ENCODE measurements at places on chromosomes 3 and 15. TPM values are rescaled to one million over a fixed set of nuclear protein-coding genes. Genes with fewer than 3 reads are reported as not detected.

GOLGA8H gene
- 1.3 TPM for total RNA-seq

- no peak for DNase-seq
Measured at GRCh38 chr3:197828-198491, 1.4 kb downstream of the CHL1 start.

DNA sequence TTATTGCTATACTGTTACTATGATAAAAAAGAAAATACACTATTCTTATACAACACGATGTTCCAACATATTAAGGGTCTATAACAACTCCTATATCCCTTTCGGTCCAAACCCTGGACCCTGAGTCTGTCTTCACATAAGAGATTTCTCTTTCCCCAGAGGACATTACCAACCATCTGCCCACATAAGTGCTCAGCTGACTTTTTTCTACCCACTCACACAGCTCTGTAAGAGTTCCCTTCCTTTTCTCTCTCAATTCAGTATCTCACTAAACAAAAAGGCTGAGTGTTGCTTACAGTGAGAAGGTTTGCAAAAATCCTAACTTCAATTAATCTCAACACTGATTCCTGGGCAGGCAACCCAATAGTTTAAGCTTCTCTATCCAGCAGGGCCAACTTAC is 30.5 kb downstream of the ITGB5 start:
- no peak for DNase-seq

SKOR1 gene
- total RNA-seq: 0.42 TPM

DNA sequence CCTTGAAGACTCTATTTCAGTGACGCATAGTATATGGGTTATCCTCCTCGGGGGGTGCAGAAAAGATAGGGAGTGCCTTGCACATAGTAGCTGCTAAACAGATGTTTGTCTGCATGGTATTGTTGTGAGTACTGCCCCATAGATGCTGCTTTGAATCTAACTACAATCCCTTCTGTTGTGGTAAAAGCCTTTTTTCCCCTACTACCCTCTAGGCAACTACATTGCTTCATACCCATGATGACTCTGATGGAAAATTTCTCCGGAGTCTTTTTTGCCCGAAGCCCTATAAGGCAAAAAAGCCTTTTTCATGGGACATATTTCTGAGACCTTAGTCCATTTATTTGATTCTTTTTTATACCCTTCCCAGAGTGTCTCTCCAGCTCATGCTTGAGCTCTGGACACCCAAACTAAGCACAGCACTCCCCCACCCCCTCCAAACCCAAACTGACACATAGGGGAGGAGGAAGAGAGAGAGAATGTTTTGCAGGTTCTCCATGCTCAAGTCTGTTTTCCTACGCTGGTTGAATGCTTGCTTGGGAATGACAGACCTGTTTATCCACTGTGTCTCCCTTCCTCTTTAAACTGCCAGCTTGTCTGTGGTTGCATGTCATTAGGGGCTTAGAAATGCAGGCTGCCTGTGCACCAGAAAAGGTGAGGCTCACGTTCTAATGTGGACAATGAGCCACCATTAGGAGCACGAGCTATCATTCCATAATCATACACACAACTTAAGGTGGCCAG is 52.9 kb downstream of the LRTM1 start:
- no peak for DNase-seq

DNA sequence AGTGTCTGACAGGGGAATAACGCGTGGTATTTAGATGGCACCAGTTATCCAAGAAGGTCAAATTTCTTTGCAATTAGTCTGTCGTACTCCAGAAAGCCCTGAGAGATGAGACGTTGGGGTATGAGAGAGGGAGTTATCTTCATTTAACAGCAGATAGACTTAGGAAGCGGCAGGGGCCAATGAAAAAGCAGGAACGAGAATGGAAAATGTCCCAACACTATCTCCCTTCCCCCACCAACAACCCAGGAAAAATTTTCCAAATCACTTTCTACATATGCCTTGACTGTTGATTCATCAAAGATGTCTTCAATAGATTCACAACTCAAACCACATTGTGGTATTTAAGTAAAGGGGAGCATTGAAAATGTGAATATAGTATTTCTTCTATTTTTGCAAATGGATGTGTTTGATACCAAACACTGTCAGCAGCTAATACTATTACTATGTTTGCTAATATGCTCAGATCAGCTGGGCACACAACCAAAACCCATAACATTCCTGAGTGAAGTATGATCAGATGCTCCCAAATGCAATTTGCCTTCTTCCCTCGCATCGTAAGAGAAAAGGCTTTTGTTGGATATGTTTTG is 13.3 kb upstream of the GREM1 start:
- DNase-seq: no peak

GOLGA8T gene
- 0.94 TPM for total RNA-seq

DNA sequence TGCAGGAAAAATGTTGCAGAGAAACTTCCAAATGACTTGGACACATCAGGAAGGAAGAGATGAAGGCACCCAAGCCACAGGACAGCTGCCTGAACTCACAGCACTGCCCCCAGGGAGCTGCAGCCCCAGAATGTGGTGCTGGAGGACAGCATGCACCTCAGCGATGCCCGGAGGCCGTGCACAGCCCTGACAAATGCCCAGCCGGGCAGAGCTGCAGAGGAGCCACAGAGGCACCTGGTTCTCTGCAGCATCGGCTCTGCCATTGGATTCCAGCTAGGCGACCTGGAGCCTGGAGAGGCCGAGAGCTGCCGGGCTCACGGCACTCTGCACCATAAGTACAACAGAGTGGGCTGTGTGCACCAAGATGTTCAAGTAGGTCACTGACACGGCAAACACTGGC is 97.5 kb downstream of the OCA2 start:
- peak; percentile 78 for DNase-seq

All from osteocyte (in vitro differentiated cells).